ENCODE measurements at places on chromosomes 4 and X.

- peak; percentile 39 for DNase-seq
These were observed at the start of gene PPARGC1A for GRCh38 chr4:23889814-23890341. Gene PPARGC1A (minus strand): TSS chr4:23890047. CDS start chr4:23889957, 90 bp downstream.

DNA sequence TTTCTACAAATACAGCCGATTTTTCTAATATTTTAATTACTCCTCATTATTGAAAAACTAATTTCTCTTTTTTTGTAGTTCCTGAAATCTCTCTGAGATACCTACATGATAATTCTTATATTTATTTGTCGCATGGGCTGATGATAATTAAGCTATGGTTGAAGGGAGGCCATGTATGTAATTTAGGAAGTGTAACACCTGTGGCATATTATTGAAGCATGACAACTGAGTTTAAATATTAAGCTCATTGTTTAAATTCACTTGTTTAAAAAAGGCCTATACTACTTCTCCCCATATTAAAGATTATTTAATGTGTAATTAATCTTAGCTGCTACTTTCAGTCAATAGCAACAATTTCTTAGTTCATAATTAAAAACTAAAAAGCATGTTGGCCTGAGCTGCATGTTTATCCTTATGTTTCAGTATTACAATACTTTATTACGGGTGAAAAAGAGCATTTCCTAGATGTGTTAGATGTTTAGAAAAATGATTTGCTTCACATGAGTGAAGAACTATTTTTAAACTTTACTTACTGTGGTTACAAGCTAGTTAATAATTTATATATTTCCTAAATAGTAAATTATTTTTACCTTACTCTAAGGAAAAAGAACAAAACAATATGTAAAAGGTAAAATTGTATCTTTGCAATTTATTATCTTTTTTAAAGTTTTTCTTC lies 122.4 kb downstream of the RAP1GDS1 start:
- no peak for DNase-seq

DNA sequence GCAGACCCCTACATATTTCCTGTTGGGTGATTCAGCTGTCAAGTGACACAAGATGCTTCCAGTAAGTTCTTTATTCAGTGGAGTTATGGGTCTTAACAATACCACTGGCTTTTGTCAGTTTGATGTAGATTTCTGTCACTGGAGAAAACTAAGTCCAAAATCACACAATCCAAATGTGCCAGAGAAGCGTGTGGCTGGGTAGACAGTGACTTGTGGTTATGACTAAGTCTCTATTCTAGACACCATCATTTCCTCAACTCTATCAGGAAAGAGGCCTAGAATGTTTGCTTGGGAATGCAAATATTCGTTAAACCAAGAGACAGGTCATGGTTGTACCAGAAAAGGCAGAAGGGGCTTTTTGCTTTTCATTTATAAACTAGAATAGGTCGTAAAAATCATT lies 54.4 kb upstream of the HS3ST1 start:
- no peak for DNase-seq

DNA sequence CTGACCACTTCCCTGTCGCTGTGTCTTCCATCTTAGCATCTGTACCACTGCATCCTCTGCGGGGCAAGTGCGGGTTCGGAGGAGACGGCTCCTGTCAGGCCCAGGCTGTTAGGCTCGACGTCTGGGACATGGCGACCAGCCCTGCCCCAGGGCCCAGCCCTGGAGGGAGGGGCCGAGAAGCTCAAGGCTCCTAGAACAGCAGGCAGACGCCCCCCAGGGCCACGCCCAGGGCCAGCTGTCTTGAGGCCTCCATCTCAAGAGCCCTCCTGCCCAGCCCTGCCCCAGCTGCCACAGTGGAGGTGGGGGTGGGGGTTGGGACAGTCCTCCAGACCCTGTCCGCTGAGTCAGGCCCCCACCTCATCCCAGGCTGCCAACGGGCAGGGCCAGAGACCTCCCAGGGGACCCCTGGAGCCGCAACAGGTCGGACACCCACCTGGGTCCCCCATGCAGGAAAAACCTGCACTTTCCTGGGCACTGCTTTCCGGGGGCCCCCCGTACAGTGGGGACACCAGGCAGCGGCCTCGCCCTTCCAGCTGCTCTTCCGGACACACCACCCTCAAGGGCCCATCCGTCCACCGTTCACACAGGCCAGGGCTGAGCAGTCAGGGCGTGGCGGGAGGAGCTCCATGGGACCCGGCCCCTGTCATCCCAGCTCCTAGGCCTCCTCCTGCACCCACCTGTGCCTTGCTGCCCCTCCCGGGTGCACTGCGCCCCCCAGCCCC lies 83.1 kb downstream of the FAM53A start:
- no peak for DNase-seq

Measured in EH (cell line).